ENCODE measurements at places on chromosomes 16 and 17.

DNA sequence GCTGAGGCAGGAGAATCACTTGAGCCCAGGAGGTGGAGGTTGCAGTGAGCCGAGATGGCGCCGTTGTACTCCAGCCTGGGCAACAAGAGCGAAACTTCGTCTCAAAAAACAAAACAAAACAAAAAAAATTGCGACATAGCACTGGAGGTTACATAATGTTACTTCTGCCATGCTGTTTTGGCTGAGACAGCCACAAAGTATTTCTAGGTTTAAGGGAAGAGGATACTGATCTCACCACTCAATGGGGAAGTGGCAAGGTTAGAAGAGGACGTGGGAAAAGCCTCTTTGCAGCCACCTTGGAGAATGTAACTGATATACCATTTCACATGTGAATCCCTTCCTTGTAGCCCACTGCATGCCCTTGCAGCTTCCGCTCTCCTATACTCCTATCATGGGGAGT, 131.2 kb upstream of the NLRP1 start:
- no peak for DNase-seq

- no peak for DNase-seq
These were observed 34.7 kb downstream of the ADCY7 start for GRCh38 chr16:50300942-50301625.

GRCh38 chr17:10224582-10225195, 26.3 kb upstream of the GAS7 start:
- DNase-seq: no peak

DNA sequence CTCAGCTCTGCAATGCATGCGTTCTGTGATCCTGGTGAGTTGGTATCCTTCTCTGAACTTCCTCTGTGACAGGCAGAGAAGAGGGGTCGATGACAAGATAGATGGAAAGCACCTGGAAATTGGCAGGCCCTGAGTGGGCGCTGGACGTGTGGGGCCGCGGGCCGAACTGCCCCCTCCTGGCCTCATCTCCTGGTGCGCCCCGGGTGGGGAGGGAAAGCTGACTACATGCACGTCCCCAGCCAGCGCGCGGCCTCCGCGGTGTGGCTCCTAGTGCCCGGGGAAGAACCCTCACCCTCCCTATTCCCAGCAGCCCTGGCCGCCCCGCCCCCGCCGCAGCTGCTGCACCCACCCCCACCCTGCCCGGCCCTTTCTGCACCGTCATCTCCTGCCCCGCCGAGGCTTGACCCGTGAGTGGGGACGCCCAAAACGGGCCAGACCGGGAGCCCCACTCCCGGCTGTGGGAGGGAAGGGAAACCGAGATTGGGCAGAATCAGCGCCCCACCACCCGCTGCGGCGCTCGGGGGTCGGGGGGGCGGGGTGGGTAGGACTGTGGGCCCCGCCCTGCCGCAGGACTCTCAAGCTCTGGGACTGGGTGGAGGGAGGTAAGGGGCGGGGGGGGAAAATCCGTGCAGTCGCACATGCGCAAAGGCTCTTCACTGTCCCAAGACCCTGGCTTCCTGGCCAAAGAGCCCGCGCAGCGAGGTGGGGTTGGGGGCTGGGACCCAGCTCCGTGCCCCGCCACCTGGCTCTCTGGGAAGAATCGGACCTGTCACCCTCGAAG, at the start of gene NOL3:
TSS of gene NOL3 (plus strand) at position 371 of the 781 bp plus-strand sequence.
- DNase-seq: no peak

GRCh38 chr16:46972429-46973206, 856 bp downstream of the DNAJA2 start:
- DNase-seq: peak; percentile 32

DNA sequence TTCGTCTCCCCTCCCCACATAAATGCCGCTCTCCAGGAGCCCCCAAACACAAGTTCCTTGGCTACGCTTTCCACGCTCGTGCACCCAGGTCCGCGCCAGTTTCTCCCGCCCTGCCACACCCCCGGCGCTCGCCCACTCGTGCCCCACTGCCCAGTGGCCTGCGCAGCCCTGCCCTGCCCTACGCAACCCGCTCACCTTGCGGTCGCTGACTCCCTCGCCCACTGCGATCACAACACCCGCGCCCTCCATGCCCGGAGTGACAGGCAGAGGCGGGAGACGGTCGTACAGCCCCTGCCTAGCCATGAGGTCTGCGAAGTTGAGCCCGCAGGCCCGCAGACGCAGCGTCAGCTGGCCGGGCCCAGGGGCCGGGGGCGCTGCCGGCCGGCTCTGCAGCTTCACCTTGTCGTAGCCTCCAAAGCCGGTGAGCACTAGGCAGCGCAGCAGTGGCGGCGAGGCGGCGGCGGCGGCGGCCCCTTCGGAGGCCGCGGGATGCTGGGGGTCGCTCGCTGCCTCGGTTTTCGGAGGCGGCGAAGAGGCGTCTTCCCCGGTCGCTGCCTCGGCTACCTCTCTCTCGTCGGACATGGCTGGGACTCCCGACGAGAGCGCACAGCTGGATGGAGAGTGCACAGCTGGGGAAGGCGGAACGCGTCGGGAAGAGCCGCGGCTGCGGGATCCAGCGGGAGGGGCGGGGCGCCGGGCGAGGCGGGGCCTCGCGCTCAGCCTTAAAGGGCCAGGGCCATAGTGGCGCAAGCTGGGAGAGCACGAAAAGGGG, at the start of gene VAT1:
TSS of gene VAT1 (minus strand) at position 645 of the 772 bp plus-strand sequence. CDS start at position 582, 63 bp downstream.
- peak; percentile 67 for DNase-seq

DNA sequence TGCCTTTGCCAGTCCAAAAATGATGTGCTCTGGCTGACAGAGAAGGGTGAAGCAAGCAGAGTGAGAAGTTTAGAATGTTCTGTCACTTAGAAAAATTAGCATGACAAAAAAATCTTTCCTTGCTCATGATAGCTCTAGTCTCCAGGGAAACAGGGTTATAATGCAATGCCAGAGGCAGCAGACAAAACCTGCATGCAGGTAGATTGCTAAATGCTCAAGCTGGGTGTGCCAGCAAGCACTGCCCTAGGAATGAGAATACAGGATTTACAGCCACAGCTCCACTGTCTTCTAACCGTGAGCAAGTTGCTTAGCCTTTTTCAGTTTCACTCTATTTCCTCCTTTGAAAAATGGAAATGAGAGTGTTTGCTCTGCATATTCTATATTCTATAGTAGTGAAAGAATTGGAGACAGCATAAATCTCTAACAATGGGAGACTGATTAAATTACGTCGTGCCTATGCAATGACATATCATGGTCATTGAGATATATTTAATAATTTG, 516.6 kb upstream of the C16orf82 start:
- no peak for DNase-seq

DNA sequence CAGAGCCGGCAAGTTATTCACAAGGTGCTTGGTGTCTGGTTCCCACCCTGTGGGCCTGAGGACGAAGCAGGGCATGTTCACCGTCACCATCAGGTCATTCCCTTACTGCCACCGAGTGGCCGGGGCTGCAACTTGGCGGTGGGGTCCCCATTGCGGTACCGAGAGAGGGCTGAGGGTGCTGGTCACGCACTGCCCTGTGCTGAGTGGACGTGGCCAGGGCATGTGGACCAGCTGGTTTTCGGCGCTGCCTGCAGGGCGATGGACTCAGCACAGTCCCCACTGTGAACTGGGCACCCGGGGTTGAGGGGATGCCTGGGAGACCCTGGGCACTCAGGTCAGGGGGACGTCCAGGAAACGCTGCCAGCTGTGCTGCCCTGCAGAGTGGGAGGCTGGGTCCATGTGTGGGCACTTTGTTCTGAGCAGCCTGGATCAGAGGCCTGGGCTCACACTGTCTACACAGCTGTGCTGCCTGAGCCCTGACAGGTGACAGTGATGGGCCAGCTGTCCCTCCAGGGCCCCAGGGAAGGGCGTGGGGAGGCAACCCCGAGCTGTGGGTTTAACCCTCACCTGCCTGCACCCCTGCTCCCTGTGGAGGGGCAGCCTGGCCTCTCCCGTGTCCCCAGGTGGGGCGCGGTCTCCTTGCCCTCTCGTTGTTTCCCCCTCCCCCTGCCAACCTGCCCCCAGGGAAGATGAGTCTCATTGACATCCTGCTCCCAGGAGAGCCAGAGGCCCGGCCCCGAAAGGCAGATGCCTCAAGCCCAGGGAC, 39.3 kb upstream of the GNG13 start:
- no peak for DNase-seq

DNA sequence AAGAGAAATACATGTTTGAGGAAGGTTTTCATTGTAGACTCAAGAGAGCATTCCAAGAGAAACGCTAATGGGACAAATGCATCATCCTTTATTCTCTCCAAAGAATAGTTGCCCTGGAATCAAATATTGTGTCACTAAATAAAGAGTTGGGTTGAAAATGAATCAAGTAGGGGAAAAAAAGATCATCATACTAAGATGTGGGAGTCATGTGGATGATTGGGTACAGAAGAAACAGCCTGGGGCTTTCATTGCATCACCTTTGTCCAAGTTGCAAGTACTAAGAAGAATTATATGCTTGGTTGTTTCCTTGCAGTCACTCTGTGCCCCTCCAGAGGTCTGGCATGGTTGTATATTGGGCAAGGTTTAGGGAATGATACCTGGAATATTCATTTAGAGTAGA, 658.9 kb downstream of the TOX3 start:
- DNase-seq: no peak

- DNase-seq: no peak
These were observed 232.1 kb downstream of the C16orf78 start for GRCh38 chr16:49605536-49606254.

GRCh38 chr17:38879878-38880665, 10.2 kb downstream of the LASP1 start:
- DNase-seq: no peak

GRCh38 chr17:44324092-44324570, 492 bp downstream of the SLC25A39 start:
- DNase-seq: no peak

DNA sequence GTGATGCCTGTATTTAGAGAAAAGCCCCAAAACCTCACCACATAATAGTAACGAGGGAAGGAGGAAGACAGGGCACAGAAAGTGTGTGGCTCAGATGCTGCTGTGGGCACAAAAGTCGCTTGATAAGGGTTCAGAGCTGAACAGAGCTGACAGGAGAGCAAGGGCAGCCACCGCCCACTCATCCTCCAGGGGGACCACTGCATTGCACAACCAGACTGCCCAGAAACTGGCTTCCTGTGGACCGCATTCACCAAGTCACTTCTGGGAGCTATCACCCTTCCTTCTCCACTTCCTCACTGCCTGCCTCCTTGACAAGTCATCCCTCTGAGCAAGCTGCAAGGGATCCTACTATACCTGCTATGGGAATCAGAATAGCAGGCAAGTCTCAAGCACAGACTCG, 512.4 kb upstream of the CDH11 start:
- DNase-seq: no peak

- no peak for DNase-seq
These were observed 19.2 kb downstream of the GRIN2A start for GRCh38 chr16:10162981-10163380.

- DNase-seq: no peak
These were observed 80.2 kb upstream of the CIBAR2 start for GRCh38 chr16:85192238-85193114.

DNA sequence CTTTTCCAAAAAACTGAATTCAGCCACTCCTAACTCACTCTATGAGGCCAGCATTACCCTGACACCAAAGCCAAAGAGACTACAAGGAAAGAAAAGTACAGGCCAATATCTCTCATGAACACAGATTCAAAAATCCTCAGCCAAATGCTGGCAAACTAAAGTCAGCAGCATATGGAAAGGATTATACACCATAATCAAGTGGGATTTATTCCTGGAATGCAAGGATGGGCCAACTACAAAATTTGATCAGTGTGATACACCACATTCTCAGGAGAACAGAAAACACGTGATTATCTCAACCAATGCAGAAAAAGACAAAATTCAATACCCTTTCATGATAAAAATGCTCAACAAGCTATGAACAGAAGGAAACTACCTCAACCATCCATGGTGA, 7.7 kb upstream of the AATK start:
- no peak for DNase-seq

- peak; percentile 18 for DNase-seq
These were observed at the start of gene RPRML for GRCh38 chr17:46979147-46979863. Gene RPRML (minus strand): TSS chr17:46979253. CDS start chr17:46979007, 246 bp downstream.

DNA sequence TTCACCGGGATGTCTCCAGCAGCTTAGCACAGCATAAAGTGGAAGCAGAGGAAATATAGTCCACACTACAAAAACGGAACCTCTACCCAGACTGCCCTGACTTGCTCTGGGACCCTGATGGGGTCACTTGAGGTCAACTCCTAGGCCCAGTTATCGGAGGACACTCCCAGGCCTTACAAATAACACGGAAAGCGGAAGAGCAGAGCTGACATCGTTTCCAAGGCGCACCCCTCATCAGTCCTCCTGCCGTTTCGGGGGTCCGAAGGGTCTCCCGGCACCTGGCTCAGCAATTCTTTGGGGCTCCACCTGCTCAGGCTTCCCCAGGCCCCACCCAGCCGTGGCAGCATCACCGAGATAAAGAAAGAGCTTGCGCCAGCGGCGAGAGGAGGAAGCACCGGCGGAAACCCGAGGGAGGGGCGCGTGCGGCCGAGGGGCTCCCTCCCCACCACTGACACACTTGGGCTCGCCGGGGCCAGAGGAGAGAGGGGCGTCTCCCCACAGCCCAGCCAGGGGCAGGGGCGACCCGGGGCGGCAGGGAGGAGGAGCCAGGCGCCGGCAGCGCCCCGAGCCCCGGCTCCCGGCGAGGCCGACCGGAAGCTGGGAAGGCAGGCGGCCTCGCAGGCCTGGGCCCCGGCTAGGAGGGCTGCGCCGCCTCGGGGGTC, 727 bp downstream of the CORO7 start:
- DNase-seq: peak; percentile 38

GRCh38 chr17:63333869-63334268, 112.2 kb downstream of the CYB561 start:
- DNase-seq: no peak

DNA sequence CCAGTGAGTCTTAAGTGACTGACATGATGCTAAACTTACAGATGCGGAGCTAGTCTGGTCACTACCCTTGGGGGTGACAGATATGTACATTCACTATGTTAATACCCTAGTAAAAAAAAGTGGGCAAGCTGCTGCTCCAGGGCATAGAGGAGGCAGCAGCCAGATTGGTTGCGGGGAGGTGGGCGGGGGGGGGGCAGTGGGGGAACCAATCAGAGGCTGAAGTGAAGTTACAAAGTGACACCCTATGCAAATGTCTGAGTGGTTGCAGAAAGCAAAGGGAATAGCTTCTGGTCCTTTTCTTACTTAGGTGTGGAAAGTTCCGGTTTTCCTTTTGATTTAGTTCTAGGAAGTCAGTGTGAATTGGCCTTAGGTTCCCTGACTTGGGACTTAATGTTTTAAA, 12.1 kb downstream of the NDEL1 start:
- DNase-seq: no peak

DNA sequence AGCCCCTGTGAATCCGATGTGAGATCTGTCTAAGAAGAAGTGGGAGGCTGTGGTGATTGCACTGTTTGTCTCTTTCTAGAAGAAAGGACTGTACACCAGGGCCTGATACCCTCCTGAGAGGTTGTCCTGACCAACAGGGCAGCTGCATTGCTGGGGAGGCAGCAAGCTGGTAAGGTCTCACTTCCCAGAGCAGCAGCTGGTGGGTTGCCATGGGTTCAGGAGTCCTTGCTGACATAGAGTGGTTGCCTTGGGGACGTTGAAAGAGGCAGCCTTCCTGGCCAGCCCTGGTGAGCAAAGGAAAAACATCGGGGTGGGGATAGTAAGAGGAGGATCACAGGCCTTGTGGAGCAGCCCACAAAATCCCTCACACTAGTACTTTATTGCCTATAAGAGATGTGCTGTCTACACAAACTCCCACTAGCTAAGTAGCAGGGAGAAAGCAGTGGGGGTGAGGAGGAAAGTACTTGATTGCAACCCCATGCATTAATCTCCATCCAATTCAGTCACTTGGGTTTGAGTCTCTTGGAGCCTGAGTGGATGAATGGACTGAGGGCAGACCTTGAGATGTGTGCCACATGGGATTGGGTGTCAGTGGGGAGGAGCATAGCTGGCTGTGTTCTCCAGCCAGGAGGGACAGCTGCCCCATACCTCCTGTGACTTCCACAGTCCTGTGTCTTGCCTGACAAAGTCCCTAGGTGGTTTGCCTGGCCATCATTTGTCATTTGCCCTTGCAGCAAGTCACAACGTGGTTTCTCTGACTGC, 143.8 kb upstream of the RPL38 start:
- no peak for DNase-seq

Measured in stimulated activated CD4-positive, alpha-beta T cell treated with anti-CD3 and anti-CD28 coated beads, Interleukin-12 subunit alpha, Interleukin-12 subunit beta, amount 100 ng/mL, for 48 hours (primary cell).